ENCODE measurements at places on chromosomes 3 and 15.

DNA sequence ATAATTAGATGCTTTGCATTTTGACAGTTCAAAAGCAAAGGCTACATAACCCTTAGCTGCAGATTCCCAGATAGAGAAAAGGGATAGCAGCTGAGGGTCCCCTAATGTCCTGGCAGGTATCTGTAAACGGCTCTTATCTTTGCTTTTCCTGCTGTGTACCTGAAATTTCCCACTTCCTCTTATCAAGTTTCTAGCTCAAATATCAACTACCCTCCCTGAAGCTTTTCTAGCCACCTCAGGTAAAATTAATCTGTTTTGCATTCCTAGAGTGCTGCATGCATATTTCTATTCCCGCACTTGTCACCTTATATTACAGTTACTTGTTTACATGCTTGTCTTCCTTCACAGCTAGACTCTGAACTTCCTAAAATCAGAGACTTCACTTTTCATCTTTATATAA, 55.6 kb upstream of the STXBP5L start:
- DNase-seq: no peak

DNA sequence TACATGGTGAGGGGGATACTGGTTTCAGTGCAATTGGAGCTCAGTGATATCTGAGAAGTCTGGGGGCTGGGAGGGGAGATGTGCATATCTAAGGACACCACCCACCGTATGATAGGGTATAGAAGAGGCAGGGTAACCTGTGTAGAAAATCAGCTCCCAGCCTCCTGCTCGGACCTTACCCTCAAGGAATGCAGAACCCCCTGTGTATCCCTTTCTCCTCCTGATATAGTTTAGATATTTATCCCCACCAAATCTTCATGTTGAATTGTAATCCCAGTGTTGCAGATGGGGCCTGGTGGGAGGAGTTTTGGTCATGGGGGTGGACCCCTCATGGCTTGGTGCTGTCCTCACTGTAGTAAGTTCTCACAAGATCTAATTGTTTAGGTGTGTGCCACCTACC, 48.2 kb upstream of the GATA2 start:
- no peak for DNase-seq

DNA sequence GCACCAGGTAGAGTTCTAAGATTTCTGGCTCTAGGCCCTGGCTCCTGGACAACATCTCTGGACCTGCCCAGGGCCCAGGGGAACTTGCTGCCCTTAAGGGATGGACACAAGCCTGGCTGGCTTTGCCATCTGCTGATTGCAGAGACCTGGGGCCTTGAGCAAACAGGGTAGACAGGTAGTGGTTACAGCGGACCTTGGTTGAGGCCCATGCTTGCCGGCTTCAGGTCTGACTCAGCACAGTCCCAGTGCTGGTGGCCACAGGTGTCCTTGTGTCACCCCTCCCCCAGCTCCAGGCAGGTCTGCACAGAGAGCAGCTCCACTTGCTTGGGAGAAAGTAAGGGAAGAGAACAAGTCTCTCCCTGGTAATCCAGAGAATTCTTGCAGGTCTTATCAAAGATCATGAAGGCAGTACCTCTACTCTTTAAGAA, 15.9 kb upstream of the ACTL6A start:
- no peak for DNase-seq

GRCh38 chr15:41970456-41970855, 1.9 kb downstream of the EHD4 start:
- no peak for DNase-seq

DNA sequence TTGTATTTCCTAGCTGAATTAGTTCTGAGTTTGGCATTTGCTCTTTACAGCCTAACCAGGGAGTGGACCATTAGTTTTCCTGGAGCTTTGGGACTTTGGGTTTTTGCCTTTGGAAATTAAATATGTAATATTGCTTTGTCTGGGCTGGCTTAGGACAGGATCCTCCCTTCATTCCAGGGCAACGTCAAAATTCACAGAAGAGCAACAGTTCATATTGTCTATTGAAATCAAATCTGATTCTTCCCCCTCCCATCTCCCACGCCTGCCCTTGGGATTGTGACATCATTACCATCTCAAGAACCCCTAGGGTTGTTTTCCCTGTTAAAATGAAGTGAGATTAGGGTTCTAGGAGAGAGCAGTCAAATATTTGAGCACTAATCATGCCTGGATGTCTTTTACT, 194.1 kb downstream of the ROBO2 start:
- no peak for DNase-seq

GRCh38 chr3:158568784-158569183, 2.2 kb upstream of the MLF1 start:
- no peak for DNase-seq
